ENCODE measurements at places on chromosomes 16 and 17. TPM values are rescaled to one million over a fixed set of nuclear protein-coding genes. Genes with fewer than 3 reads are reported as not detected.

GRCh38 chr17:39101091-39101490 lies 50.3 kb downstream of the PLXDC1 start:
- no peak for DNase-seq

- DNase-seq = no peak
Observed at GRCh38 chr17:50842506-50843149, 7.2 kb downstream of the WFIKKN2 start.

Gene PRSS27
- under 0.01 TPM for total RNA-seq

GRCh38 chr17:29581583-29582253 lies 7.7 kb downstream of the GIT1 start:
- DNase-seq = no peak

DNA sequence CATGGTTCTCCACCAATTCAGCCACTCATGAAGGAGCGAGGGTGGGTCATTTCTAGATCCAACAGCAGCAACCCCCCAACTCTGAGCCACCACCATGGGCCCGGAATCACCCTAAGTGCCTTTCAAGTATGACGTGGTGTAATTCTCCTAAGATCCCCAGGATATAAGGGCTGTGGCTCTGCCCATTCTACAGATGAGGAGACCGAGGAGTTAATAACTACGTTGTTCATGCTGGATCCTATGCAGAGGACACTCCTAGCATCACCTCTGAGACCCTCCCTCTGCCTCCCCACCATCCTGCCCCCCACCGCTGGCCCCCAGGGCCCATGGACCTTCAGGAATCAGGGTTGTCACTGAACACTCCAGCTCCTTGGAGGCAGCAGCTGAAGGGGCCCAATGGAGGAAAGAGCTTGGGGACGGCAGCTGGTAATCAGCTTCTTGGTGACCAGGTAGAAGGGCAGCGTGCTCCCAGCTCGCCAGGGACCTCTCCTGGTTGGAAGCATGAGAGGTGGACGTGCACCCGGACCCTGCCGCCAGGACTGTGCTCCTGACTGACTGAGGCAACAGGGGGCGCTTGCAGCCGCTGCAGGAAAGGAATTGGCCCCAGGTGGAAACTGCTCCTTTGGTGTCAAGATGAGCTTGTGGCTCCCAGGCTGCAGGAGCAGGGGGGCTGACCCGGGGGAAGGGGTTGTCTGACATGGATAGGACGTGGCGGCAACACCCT lies 28.2 kb upstream of the CACNG1 start:
- no peak for DNase-seq

GRCh38 chr16:19928432-19928831 lies 43.8 kb upstream of the GPRC5B start:
- DNase-seq = no peak

Gene TPSB2
- total RNA-seq = not detected

Gene PRSS22
- not detected for total RNA-seq

GRCh38 chr17:44926821-44927525 lies 11.7 kb upstream of the GFAP start:
- DNase-seq = no peak

DNA sequence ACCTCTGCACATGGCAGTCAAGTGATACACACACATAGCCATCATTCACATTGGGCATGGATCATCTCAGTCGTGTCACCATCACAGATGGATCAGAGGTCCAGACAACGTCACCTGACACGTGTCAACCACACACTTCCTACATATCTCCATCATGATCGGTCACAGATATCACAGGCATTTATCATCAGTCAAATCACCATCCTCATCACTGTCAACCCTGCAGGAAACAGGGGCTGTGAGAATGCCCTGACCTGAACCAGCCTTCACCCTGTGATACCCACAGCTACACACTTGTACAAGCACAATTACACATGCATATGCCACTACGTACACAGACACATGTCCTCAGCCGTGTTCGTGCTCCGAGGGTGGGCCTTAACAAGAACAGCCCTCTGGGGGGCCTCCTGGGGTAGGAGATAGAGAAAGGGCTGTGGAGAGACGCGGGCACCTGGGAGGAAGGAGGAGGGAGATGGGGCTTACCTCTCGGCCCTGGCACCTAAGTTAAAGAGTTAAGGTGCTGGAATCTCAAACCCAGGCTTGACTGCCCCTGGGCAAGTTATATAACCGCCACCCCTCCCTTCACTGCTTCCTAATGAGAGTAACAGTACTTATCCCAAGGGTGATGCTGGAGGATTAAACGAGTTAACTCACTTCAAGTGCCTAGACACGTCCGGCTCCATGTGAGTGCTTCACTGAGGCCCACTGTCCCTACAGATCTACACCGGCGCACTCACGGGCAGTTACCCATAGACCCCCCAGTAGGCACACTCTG lies 1.1 kb downstream of the SLC12A4 start:
- DNase-seq = peak; percentile 47

GRCh38 chr17:64938925-64939474 lies 19.7 kb upstream of the LRRC37A3 start:
- peak; percentile 66 for DNase-seq

DNA sequence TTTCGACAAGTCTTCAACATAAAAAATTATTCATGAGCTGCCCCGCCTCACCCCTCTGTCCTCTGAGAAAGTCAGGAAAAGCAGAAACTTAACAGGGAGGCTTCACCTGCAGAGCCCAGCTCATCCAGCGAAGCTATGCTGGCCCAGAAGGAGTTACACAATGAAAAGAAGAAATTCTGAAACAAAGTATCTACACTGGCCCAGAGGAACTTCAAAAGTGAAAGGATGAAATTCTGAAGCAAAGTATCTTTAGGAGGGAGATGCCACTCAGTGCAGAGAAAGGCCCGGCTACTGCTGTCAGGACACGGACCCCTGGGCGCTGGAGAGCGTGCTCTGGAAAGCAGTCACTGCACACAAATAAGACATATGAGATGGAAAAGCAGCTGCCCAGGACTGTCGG lies 1.6 kb downstream of the GALNS start:
- DNase-seq = no peak

Gene VMO1
- total RNA-seq = 0.22 TPM

Gene KRTAP9-2
- total RNA-seq = not detected

Gene ACSM2A
- under 0.01 TPM for total RNA-seq

GRCh38 chr17:28725660-28726225 lies 290 bp downstream of the TLCD1 start:
- DNase-seq = no peak

GRCh38 chr17:76700270-76700616 lies 10.5 kb downstream of the MXRA7 start:
- peak; percentile 61 for DNase-seq

GRCh38 chr17:43599046-43599395 lies 52.9 kb upstream of the ETV4 start:
- no peak for DNase-seq

GRCh38 chr17:33520426-33521330 lies 227.6 kb upstream of the ASIC2 start:
- no peak for DNase-seq

Gene CDH5
- 312 TPM for total RNA-seq

DNA sequence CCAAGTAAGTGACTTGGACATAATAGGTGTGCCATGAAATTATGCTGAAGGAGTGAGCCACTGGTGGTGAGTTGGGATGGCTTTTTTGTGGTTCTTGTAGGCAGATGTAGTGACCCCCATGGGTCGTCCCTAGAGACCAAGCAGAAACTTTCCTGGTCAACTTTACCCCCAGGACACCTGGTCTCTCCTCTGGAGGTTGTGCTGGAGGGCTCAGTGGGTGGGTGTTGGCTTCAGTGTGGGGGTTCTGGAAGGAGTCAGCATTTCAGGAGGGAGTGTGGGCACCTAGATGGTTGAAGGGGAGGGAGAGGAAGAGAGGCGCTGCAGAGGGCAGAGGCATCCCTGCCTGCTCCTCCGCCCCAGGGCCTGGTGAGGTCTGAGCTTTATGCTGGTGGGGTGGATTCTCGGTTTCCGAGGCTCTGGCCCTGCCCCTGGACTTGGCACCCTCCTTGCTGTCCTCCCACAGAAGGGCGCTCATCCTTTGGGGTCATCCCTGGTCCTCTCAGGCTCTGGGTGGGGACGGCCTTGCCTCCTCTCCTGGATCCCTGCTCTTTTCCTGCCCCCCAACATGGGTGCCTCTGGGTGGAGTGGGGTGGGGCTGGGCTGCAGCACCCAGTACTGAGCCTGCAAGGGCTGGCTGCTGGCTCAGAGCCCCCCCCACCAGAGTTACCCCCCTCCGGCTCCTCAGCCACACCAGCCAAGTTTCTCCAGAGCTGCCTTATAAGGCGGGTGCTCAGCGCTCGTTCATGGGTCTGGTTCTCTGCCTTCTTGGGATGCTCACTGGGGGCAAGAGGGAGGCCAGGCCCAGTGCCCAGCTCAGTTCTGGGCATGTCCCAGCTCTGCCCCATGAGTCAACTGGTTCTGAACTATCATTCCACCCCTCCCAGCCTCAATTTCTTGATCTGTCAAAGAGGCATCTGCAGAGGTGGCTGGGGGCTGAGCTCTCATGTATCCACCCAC lies 266.8 kb downstream of the SEC14L1 start:
- DNase-seq = no peak

GRCh38 chr16:10990378-10990777 lies 46.0 kb downstream of the CLEC16A start:
- no peak for DNase-seq

Gene TEX19
- total RNA-seq = not detected

GRCh38 chr16:46929378-46930332 lies 43.8 kb downstream of the DNAJA2 start:
- DNase-seq = peak; percentile 56

DNA sequence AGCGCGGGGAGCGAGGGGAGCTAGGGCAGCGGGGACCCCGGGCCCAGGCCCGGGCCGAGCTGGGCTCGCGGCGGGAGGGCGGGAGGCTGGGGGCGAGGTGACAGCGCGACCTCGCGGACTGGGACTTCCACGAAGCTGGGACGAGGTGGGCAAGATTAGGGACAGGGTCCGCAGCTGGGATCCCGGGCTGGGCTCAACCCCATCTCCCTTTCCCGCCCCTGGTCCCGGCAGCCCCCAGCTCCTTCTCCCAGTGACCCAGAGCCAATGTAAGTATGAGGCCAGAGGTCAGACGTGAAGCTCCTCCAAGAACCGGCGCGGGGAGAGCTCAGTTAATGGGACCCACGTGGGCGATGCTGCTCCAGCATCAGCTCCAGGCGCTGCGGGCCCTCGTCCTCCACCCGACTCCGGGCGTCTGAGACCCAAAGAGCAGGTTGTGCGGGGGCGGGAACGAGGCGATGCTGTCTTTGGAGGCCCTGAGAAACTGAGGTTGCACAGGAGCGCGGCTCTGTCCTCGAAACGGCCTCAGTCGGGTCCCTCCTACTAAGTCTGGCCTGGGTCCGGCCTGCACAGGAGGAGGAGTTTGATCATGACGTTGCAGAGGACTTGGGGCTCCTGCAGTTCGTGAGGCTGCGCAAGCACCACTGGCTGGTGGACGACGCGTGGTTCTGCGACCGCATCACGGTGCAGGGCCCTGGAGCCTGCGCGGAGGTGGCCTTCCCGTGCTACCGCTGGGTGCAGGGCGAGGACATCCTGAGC lies 585 bp downstream of the ALOX12 start:
- no peak for DNase-seq

Gene HBQ1
- total RNA-seq = not detected

GRCh38 chr16:2854700-2855309 lies 3.2 kb downstream of the PRSS22 start:
- no peak for DNase-seq

- no peak for DNase-seq
Observed at GRCh38 chr16:88384222-88385111, 1.7 kb downstream of the ZNF469 start.

GRCh38 chr16:72467157-72467759 lies 295.3 kb upstream of the PMFBP1 start:
- DNase-seq = peak; percentile 63

DNA sequence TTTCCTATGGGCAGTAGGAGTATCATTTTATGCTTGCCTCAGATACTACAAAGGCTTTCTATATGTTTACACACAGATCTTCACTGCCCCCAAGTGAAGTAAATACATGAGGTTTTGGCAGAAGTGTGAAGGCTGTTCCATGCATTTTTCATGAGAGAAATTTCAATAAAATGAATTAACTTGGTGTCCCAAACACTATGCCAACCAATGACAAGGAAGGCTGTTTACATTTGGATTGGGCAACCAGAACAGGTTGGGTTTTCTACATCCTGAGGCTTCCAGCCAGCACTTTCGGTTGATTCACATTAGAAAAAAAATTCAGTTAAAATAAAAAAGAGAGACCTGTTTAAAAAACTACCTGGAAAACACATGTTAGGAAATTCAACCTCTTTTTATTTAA lies 625.4 kb downstream of the KCNJ2 start:
- DNase-seq = no peak

Gene TMEM235
- 0.22 TPM for total RNA-seq

GRCh38 chr17:5437721-5438317 lies 1.1 kb downstream of the C1QBP start:
- DNase-seq = peak; percentile 11

- DNase-seq = no peak
Observed at GRCh38 chr16:1676661-1677060, 1.4 kb upstream of the JPT2 start.

DNA sequence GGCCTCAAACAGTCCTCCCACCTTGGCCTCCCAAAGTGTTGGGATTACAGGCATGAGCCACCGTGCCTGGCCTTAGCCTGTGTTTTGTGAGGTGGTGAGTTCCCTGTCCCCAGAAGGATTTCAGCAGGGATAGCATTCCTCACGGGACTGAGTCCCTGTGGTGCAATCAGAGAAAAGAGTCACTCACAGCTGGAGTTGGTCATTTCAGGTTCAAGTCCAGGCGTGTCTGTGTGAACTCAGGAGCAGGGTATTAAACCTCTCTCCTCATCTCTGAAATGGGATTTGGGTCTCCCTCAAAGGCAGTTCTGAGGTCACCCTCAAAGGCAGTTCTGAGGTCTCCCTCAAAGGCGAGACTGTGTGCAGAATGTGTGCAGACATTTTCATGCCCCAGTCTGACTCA lies 28.6 kb downstream of the NPTX1 start:
- DNase-seq = no peak

Gene HCRT
- not detected for total RNA-seq

GRCh38 chr17:29619251-29619650 lies 3.5 kb downstream of the CORO6 start:
- peak; percentile 41 for DNase-seq

- DNase-seq = peak; percentile 16
Observed at GRCh38 chr17:34366529-34367107, 3.6 kb upstream of the CCL1 start.

DNA sequence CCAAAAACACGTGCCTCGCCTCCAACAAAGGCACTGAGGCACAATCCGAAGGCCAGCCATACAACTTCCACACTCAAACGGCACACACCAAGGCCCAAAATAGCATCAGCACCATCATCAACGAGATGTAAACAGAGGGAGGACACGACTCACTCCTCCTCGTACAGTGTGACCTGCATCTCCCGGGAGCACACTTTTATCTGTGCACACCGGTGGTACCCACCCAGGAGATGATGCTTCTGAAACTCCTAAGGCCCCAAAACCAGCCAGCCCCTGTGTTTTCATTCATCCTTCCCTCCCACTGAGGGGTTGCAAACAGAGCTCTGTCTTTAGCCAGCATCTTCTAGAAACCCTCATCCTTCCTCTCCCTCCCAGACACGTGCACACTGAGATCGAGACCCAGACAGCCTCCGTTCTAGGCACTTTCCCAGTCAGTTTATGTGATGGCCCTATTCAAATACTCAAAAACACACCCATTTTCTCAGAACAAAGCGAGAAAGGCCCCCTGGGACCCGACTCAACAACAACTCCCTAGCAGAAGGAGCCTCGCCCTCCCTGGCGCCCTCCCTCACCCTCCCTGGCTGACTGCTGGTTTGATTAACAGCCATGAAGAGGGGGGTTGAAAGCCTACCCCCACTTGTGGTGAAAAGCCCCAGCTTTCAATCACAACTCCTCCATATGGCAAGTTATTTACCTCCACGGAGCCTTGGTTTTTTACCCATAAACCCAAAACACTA lies 76.3 kb downstream of the GAS7 start:
- no peak for DNase-seq
